ENCODE measurements at places on chromosomes 12 and 14.

GRCh38 chr12:95484524-95484923 lies 10.6 kb downstream of the METAP2 start:
- no peak for DNase-seq

GRCh38 chr14:87102811-87103378 lies 890.1 kb downstream of the GALC start:
- no peak for DNase-seq

DNA sequence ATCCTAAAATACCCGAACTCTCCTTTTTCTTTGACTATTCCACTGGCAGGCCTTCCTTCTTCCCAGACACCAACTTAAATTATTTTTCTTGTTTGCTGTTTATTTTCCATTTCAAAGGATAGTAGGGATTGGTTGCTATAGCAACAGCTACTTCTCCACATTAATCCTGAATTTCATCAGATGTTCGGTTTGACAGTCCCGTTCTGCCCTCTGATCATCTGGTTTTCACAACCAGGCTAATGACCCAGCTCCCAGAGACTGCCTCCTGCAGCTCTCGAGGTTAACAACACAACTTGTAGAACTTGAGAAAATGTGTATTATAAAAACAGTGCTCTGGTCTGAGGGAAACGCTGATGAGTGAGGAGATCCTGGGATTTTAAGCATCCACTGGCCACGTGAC lies 45.5 kb downstream of the NUAK1 start:
- DNase-seq = no peak

- no peak for DNase-seq
Observed at GRCh38 chr12:3069714-3070113, 7.5 kb upstream of the TSPAN9 start.

DNA sequence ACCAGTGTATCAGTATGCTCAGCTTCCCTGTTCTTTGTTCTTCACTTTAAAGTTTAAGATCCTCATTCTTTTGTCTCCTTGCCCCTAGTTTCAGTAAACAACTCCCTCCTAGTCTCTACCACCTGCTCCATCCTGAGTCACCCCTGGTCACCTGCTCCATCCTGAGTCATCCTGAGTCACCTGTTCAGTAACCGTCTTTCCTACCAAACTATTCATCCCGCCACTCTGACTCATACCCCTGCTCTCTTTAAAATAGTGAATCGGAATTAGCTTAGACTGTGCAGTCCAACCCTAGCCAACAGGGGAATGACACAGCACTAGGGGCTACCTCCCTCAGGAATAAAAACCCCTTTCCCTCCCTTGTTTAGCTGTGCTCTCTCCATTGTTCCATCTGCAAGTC lies 888.1 kb upstream of the MDGA2 start:
- no peak for DNase-seq

- DNase-seq = no peak
Observed at GRCh38 chr14:74647678-74648461, 35.8 kb upstream of the LTBP2 start.

- DNase-seq = no peak
Observed at GRCh38 chr14:102056694-102057442, 30.0 kb downstream of the HSP90AA1 start.

GRCh38 chr12:105025890-105026289 lies 39.8 kb downstream of the NOPCHAP1 start:
- no peak for DNase-seq
